ENCODE measurements at places on chromosomes 2 and 18.

GRCh38 chr18:47418746-47419145 is 167.3 kb upstream of the SKOR2 start:
- DNase-seq = no peak

- no peak for DNase-seq
Observed at GRCh38 chr18:79634186-79634585, 45.4 kb upstream of the CTDP1 start.

- DNase-seq = no peak
Observed at GRCh38 chr2:110735366-110735765, 3.0 kb downstream of the ACOXL start.

DNA sequence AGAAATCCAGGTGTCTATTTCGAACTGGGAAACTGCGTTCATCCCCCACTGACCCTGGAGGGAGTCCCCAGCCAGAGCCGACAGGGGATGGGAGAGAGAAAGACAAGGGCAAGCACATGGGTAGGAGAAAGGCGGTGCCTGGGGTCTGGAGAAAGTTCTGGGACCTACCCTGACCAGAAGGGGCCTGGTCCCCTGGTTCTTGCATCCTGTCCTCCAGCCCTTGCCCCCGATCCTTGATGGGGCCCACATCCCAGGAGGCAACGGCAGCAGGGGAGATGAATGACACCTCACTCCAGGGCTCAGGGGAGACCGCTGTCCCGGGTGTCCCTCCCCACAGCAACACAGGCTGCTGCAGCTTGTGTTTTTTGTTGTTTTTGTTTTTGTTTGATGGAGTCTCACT is 4.9 kb downstream of the ADCY3 start:
- DNase-seq = no peak

DNA sequence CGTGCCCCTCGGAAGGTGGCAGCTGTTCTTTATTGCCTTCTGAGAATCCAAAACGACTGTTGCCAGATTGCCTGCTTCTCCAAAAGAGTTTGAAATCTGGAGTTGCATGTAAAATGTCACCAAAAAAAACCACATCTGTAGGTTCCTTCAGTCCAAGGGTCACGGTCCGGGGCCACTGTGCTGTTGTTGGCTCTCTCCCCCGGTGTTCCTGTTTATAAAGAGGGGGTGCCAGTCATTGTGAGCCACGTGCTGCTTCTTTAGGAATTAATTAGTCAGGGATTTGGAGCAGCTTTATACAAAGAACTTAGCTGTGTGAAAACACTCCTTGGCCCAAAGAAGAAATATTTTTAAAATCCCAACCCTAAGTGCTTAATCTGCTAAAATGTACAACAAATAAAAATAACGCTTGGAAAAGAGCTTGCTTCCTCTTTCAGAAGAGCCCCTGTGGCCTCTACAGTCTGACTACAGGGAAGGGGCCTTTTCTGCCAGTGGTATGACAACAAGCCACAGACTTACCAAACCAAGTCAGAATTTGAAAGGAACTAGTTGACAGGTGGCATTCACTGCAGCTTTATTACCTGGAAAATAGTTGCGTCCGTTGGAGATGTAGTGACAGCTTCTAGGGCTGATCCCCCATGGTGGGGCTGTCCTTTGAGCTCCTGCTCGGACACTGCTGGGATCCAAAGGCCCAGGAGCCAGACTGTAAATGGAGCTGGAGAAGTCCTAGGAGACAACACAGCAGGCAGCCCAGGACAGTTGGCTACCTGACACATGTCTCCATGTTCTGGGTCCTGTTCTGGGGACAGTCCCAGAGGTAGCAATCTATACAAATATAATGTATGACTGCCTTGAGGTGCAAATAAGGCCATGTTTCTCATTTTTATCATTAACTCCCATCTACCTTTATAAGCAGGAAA is 84.5 kb upstream of the SLC1A4 start:
- DNase-seq = no peak

DNA sequence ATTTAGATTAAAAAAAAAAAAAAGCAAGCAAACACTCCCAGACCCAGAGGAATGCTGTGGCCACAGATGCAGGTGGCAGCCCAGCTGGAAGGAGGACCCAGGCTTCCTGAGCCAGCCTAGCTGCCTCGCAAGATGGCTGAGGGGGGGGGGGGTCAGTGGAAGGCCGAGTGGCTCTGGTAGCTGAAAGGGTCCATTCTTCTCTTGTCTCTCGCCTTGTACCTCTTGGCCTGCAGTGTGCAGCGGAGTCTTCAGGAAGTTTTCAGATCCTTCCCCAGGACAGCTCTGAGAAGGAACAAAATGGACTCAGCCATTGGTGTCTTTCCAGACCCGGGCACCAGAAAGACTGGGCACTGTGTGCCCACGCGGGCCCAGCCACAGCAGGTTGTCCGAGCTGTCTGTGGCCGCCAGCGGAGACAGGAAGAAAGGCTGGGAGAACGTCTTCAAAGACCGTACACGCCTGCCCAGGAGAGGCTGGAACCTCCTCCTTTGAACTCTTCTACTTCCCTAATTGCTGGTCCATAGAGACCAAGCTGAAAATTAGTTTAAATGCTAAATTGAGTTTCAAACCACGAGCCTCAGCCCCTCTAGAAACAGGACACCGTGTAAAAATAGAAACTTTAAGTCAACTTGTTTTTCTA is 21.3 kb downstream of the APCDD1 start:
- DNase-seq = no peak

- no peak for DNase-seq
Observed at GRCh38 chr2:43766006-43766405, 7.8 kb upstream of the DYNC2LI1 start.

- DNase-seq = no peak
Observed at GRCh38 chr2:45768208-45768607, 116.7 kb downstream of the PRKCE start.
